AG09309 (cell line): ENCODE measurements at places on chromosomes 1 and 21.

GRCh38 chr1:76677416-76678405 is 189.6 kb upstream of the ST6GALNAC5 start:
- no peak for DNase-seq

DNA sequence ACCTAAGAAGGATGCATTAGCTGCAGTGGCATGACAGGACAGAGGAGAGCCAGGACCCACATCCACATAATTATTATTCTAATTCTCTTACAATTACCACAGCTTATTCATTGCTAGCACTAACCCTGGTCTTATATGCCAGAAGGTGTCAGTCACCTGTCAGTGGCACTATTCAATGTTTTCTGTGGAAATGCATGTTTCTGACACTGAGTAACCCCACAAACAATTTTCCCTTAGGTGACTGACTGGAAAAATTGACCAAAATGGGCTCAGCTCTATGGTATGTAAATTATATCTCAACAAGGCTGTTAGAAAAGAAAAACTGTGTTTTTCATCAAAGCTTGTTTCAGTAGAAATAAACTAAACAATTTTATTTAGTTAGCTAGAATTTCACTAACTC is 117.9 kb upstream of the KRTAP19-8 start:
- no peak for DNase-seq

- DNase-seq: no peak
Measured at GRCh38 chr1:3018051-3018471, 3.2 kb upstream of the ACTRT2 start.

DNA sequence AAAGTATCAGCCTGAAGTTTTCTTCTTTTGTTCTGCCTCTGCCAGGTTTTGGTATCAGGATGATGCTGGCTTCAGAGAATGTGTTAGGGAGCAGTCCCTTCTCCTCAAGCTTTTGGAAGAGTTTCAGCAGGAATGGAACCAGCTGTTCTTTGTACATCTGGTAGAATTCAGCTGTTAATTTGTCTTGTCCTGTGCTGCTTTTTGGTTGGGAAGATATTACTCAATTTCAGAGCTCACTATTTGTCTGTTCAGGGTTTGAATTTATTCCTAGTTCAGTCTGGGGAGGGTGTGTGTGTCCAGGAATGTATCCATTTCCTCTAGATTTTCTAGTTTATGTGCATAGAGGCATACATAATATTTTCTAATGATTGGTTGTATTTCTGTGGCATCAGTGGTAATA is 12.8 kb downstream of the ZNF678 start:
- DNase-seq: no peak

- no peak for DNase-seq
Measured at GRCh38 chr1:38451541-38451993, 405.0 kb upstream of the POU3F1 start.

DNA sequence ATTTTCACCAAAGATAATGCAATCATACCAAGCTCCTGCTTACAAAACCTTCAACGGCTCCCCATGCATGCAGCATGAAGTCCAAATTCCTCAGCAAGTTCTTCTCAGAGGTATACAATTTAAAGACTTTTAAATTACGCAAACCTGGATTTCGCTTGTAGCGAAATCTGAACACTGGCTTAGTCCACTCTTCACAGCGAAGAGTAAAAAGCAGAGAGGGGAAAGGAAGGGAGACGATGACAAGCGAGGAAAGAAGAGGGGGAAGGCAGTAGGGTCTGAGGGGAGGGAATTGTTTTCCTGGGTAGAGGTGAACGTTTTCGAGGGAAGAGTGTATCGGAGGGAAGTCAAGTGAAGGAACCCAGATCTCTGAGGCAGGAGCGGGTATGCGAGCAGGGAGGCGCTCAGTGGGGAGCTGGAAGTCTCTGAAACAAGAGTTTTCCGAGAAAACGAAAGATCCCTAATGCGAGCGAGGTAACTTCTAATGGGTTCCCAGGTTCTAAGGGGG is 790 bp downstream of the TESK2 start:
- DNase-seq: no peak
